Omental fat pad (tissue), 4 donors: ENCODE measurements at places on chromosomes 16 and 17.

GRCh38 chr16:84498859-84499620, 5.4 kb downstream of the MEAK7 start:
- DNase-seq, result no peak

DNA sequence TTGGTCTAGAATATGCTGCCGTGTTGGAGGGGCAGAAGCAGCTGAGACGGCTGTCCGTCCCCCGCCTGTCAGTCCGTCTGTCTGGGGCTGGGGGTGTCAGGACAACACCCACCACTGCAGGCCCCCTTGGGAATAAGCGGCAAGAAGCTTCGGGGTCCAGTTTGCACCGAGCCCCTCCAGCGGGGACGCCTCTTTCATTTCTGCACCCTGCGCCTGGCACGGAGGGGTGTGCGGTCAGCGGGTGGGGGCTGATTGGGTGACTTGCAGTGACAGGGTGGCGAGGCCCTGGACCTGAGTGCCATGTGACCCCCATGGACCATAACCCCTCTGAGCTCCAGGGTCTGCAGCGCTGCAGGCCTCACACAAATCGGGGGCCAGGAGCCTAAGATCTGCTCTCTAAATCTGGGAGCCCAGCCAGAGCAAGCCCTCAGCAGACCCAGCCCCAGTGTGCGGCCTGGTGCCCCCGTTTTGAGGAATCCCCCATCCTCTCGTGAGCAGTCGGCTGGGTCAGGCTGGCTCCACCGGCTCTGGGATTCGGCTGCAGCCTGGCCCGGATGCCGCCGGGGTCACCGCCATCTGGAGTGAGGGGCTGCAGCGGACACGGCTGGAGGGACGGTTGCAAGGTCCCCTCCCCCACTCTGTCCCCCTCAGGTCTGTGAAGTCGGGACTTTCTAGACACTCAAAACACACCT, 8.3 kb downstream of the CBFA2T3 start:
- DNase-seq, result no peak

DNA sequence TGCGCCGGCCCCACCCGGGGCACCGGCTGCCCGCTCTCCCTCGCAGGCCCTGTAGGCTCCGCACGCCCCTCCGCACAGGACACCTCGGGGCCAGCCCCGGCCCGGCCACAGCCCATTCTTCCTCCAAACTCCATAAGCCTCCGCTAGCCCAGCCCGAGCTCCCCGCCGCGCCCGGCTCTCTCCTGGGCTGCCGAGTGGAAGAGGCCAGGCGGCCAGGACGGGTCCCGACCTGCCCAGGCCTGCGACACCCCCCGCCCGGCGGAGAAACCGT, 397 bp downstream of the NCOR1 start:
- DNase-seq, result no peak

- no peak for DNase-seq
These were observed 88.7 kb upstream of the CCL2 start for GRCh38 chr17:34166352-34166751.

DNA sequence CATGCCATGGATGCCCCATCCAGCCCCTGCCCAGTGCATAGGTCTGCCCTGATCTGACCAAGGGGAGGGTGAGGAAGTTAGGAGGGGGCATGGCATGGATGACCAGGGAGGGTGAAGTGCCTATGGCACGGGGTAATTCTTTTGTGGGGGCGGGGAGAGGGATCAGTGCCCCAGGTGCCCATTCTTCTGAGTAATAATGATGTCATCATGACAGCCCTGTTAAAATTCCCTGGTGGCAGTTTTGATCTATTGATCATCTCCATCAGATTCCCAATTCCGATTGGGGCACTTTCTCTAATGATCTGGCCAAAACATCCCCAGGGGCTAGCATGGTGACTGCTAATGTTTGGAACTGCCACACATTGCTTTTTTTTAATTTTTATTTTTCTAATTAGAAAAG, 392.2 kb downstream of the UTP18 start:
- DNase-seq, result no peak

- no peak for DNase-seq
These were observed 637 bp downstream of the DHRS11 start for GRCh38 chr17:36592316-36592715.

GRCh38 chr17:976312-976711, 3.3 kb downstream of the NXN start:
- no peak for DNase-seq

GRCh38 chr17:19417611-19418010, 6.6 kb downstream of the RNF112 start:
- DNase-seq, result no peak

DNA sequence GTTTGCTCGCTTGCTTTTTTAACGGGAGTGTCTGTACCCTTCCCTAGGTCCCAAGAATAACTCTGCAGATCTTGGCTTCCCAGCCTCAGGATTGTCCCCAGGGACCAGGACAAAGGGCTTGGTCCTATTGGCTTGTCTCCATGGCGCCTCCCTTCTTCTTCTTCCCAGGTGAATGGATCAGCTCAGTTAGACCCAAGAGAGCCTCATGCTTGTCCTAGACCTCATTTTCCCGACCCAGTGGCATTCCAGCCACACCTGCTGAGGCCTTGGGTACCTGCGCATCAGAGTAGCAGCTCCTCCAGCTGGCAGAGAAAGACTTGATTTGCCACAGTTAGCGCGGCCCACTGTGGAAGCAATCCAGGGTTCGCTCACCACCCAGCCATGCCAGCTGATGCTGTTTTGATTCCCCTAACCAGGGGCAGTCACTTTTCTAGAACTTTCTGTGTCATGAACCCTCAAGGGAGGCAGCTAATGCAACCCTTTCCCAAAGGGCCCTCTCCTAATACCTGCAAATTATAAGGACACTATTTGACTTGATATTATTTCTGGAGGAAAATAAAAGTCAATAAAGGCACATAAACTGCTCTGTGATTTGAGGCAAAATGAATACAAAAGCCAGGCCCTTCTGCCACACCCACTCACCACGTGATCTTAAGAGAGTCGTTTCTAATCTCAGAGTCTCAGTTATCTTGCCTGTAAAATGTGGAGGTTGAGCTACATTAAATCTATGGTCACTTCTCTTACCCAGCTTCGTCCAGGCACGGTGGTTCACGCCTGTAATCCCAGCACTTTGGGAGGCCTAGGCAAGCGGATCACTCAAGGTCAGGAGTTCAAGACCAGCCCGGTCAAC, 13.9 kb downstream of the GPR142 start:
- no peak for DNase-seq

DNA sequence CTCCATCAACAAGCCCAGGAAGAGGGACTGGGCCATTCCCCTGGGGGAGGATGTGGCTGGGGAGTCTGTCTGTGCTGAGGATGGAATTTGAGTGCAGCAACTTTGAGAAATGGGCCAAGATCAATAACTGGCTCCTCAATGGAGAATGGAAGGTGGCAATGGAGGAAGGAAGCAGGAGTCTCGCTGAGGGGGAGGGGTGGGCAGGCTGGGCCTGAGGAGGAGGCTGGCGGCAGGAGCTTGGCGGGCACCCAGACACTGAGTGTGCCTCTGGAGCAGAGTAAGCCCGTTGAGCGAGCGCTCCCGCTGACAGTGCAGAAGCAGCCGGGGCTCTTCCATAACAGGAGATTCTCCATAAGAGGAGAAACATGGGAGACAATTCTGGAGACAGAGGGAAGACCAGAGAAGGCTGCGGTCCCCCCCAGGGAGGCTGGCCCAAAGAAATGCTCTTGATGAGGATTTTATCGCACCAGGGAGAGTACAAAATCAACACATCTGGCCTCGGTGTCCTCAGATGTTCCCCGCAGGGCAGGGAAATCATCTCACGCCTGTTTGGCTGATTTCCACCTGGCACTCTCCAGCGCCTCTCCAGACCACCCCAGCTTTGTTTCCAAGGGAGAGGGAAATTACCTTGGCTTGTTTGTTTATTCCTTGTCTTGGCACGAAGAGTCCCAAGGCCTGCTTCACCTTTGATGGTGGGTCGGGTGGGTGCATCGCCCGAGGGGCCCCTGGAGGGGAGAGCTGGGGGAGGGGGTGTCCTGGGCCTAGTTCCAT, 2.8 kb upstream of the MMP15 start:
- no peak for DNase-seq

DNA sequence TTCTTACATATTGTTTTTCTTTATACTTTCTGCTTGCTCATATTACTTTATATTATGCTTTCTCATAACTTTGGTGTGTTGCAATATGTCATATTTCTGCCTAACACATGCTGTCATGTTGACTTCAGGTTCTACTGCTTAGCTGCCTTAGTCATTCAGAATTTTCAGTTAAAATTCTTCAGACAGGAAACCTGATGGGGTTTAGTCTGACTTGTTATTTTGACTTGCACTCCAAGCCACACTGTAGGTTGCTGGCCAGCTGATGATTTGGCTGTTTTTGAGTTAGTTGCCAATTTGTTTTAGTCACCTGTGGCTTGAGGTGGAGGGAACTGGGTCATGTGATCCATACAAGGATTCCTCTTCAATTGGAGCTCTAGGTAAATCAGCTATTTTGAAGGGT, 315.4 kb downstream of the MAP2K6 start:
- no peak for DNase-seq

DNA sequence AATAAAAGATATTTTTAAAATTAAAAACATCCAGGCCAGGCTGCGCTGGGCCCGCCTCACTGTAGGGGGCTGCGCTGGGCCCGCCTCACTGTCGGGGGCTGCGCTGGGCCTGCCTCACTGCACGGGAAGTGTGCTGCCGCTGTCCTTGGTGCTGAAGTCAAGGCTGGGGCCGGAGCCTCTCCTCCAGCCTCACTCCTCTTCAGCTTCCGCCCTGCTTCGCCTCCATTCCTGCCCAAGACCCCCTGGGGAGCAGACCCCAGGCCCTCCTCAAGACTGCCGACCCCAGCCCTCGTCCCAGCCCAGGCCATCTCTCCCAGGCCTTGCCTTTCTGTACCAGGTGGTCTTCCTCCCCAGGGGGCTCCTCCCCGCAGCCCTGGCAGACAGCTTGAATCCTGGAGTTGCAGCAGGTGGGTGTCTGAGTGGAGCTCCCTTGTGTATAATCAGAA, 26.2 kb downstream of the ENDOV start:
- no peak for DNase-seq
